Activated naive CD4-positive, alpha-beta T cell treated with anti-CD3 and anti-CD28 coated beads for 36 hours (primary cell): ENCODE measurements at places on chromosomes 5 and 9. TPM values are rescaled to one million over a fixed set of nuclear protein-coding genes. Genes with fewer than 3 reads are reported as not detected.

- DNase-seq, result no peak
Measured at GRCh38 chr9:36928210-36928609, 105.9 kb downstream of the PAX5 start.

HMGXB3 gene
- total RNA-seq, result 24.3 TPM

- no peak for DNase-seq
Measured at GRCh38 chr9:97794666-97795065, 58.4 kb upstream of the FOXE1 start.

GRCh38 chr5:31855134-31856040 lies 216.5 kb downstream of the PDZD2 start:
- DNase-seq, result peak; percentile 47

DNA sequence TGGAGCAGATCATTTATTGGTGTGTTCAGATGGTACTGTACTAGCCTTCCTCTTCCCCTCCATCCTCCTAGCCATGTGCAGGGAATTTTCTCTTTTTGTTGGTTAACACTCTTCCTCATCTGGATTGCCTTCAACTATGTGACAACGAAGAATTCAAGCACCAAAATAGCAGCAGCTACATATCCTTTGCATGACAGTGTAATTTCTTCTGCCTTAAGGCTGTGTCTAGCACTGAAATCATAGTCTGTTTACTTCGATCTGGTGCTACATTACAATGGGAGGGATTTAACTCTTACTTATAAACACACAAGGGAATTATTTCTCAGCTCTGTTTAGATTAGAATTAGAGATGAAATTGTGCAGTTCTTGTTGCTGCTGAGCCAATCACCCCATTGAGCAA lies 260.4 kb downstream of the ARL15 start:
- no peak for DNase-seq

- DNase-seq, result no peak
Measured at GRCh38 chr5:90947667-90948066, 389.1 kb downstream of the ADGRV1 start.

GRCh38 chr5:56350011-56350596 lies 117.0 kb upstream of the ANKRD55 start:
- no peak for DNase-seq

ASS1 gene
- total RNA-seq, result 14.3 TPM

- DNase-seq, result no peak
Measured at GRCh38 chr5:78588507-78588906, 60.1 kb downstream of the LHFPL2 start.

GRCh38 chr5:143376911-143377813 lies 26.3 kb downstream of the NR3C1 start:
- no peak for DNase-seq

- DNase-seq, result no peak
Measured at GRCh38 chr5:35483780-35484179, 133.9 kb upstream of the SPEF2 start.

AFF4 gene
- total RNA-seq, result 13.6 TPM

DNA sequence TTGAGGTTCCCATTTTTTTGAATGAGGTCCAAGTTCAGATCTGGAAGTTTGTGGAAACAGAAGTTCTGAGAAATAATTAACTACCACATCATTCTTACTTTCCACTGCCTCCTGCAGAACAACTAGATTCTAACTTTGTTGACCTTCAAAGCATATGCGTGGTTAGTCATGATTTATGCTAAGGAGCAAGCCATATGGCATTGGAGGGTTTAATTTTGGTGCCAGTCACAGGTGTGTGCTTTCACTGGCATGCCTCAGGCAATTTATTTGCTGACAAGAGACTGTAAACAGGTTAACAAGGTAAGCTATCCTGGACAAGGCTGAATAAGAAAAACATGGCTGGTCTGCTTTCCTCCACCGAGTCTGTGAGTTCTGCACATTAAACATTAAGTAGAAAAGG lies 31.5 kb downstream of the HMHB1 start:
- no peak for DNase-seq

DNA sequence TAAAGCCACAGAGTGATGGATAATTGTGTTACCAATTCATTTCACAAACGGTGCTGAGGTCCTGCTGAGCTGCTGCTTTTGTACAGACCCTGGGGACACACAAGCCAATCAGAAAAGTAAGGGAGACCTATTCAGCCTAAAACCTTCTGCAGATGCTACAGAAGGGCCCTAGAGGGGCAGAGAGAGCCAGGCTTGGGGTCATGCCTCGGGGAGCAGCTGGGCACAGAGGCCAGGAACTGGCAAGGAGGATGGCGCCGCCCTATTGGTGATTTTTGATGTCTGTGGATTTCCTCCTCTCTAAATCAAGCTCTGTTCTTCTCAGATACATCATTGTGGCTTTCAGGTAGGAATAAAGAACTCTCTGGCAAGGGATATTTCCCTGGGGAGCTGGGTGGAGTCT lies 181.9 kb downstream of the ZNF462 start:
- DNase-seq, result no peak

- DNase-seq, result no peak
Measured at GRCh38 chr9:7542126-7542525, 257.5 kb downstream of the DMAC1 start.

- no peak for DNase-seq
Measured at GRCh38 chr9:133976887-133977286, 15.2 kb downstream of the VAV2 start.

- DNase-seq, result no peak
Measured at GRCh38 chr9:25427898-25428297, 250.3 kb downstream of the TUSC1 start.

- DNase-seq, result peak; percentile 86
Measured at GRCh38 chr9:33025572-33026342, 684 bp downstream of the DNAJA1 start.

DNA sequence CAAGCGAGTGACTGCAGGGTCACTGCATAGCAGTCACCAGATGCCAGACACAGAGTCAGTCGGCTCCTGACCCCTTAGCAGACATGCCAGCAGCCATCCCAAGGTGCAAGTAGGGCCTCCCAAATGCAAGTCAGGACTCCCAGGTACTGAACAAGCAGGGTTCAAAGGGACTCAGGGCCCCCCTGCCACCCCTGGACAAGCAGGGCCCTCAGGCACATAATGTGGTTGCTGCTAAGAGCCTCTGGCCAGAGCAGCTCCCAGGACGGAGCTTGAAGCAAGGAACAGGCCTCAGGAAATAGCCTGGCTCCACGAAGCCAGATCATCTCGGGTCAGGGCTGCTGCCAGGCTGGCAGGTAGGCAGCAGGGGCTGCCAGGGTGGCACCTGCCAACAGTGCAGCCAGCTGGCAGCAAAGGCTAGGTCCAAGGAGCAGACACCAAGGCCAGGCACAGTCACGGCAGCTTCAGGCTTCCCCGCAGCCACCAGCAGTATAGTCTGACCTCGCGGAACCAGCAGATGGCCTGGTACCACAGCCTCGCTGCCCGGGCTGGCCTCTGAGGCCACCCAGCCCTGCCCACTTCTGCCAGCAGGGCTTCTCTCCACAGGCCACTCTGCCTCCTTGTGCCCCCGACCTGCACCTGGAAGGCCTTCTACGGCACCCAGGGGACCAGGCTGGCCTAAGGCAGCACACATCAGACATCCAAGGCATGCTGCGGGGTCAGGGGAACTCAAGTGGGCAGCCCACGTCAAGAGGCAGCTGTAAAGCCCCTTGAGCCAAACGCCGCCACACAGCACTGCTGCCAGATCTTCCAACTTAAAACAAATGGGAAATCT lies 7.4 kb downstream of the EEIG1 start:
- no peak for DNase-seq

LRRC19 gene
- not detected for total RNA-seq

GRCh38 chr9:93205045-93205768 lies 21.3 kb downstream of the WNK2 start:
- no peak for DNase-seq

DNA sequence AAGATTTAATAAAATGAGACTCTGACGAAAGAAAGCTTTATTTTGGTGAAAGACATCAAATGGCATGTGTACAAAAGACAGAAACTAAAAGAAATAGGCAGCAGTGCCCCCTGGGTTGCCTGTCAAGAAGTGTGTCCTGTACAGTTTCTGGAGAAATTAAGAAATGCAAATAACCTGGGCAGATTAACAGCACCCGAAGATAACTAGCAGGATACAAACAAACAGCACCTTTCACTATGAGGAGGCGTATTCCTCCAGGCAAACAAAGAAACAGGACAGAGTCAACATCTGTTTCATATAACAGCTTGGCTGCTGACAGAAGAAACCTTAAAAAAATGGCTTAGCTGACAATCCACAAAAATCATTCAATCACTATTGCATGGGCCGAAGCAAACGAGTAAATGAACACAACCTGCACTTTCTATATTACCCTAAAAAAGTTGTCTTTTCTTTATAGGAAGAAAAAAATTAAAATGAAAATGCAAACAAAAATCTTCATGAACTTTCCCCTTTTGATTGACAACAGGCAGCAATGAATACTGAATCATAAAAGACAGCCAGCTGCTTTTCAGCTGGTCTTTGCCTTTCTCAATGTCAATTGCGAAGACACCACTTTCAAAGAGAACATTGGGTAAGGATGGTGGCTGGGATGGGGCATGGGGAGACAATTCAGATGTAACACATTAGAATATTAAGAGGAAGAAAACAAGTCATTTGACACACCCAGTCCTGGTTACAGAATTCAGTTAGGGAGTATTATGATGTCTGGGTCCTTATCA lies 162.1 kb downstream of the ARL15 start:
- no peak for DNase-seq

- no peak for DNase-seq
Measured at GRCh38 chr9:16515879-16516301, 354.6 kb downstream of the BNC2 start.

- no peak for DNase-seq
Measured at GRCh38 chr9:134058716-134059115, 9.1 kb downstream of the BRD3 start.

TXNDC8 gene
- not detected for total RNA-seq

GRCh38 chr9:2180154-2180553 lies 165.0 kb downstream of the SMARCA2 start:
- DNase-seq, result no peak

ANGPTL2 gene
- not detected for total RNA-seq

- DNase-seq, result no peak
Measured at GRCh38 chr9:97545486-97545885, 44.0 kb downstream of the TMOD1 start.

FCN1 gene
- total RNA-seq, result not detected

GRCh38 chr5:140351609-140352334 lies 5.4 kb upstream of the HBEGF start:
- peak; percentile 77 for DNase-seq

- DNase-seq, result no peak
Measured at GRCh38 chr5:170519549-170519948, 15.7 kb downstream of the KCNIP1 start.

DNA sequence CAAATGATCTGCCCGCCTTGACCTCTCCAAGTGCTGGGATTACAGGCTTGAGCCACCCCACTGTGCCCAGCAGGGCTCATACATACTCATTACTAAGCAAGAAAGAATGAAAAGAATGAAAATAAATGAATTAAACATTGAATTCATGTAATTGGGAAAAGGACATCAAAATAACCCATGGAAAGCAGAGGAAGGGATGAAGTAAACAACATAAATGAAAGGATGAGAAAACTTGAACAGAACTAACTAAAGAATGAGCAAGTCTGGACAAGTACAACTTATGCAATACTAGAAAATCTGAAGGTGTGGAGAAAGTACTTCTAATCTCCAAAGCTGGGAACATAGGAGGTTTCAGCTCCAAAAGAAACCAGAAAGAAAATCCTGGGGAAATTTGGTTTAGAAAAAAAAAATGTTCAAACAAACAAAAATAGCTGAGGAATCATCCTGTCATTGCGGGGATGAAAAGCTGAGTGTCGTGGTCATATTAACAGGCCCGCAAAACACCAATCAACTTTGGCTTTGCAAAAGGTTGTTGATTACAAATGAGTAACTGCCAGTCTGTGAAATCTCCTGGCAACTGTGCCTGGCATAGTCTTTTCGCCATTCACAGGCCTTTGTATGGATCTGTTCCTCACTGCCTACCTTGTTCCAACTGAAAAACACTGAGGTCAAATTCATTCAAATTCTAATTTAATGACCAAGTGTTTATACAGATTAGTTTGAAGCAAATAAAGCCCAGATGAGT lies 2.3 kb upstream of the AK3 start:
- DNase-seq, result no peak

DNA sequence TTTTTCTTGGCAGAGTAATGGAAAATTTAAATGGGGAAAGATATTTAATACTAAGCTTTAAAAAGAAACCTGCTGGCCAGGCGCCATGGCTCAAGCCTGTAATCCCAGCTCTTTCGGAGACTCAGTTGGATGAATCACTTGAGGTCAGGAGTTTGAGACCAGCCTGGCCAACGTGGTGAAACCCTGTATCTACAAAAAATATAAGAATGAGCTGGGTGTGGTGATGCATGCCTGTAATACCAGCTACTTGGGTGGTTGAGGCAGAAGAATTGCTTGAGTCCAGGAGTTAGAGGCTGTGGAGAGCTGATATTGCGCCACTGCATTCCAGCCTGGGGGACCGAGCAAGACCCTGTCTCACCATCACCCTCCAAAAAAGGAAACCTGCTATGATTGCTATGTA lies 32.8 kb downstream of the TUT7 start:
- DNase-seq, result no peak

DNA sequence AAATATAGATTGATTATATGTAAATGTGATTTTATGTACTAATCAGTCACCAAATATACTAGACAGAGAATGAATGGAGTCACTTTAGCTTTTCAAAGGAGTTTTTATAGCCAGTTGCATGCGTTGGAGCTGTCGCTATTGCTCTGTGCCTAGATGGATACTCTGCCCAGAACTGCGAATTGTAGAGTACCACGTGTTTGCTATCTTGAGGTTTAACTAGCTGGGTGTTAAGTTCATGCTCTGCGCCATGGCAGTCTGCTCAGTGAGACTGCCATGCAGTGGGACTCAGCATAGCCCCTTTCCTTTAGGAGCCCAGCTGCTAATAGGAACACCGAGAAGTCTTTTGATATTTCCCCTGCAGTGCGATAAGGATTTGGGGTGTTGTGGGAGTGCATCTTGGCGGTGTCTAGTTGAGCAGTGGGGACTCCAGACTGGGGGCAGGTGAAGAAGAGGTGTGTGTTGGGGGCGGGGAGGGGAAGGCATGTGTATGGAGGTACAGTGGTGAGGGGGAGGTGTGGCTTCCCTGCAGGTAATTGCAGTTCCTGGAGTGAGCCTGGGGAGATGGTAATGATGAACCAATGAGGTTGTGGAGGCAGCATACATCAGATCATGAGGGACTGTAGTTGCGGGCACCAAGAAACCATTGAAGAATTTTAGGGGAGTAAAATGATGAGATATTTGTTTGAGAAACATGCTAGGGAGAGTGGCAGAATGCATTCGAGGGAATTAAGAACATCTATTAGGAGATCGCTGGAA lies 118.9 kb downstream of the TRIO start:
- no peak for DNase-seq

AQP7 gene
- not detected for total RNA-seq

TMEM245 gene
- 19.9 TPM for total RNA-seq

DNA sequence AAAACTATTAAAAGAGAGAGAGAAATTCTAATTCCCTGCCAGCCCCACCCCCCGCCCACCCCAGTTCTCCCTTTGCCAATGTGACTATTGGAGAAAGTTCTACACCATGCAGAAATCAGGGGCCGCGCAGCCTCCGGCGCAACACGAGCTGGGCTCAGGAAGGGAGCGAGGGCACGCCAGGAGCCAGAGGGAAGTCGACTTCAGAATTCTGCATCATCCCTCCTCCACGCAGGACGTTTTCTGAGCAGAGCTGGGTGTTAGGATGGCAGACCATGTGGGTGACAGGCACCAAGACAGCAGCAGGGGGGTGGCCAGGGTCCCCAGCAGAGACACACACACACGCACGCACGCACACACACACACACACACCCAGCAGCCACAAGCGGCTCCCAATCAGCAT lies 72.6 kb downstream of the PTCH1 start:
- no peak for DNase-seq
